ENCODE measurements at places on chromosomes 3 and 15.

- no peak for DNase-seq
Measured at GRCh38 chr3:21526461-21526860, 224.5 kb downstream of the ZNF385D start.

DNA sequence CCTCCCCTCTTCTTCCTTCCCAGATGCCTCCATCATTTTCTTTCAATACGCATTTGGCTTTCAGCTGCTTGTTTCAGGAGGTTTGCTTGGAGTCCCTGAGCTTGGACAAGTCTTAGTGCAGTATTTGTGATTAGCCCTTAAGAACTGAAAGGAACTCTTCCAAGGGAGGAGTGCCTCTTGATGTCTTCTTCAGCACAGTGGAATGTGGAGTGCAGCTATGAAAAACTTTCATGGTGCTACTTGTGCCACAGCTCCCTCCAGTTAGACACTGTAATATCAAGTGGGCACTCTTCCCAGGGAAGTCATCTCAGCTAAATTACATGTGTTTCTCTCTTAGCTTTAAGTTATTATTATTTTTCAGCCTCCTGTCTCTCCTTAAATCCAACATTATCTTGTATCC is 173.1 kb downstream of the NECTIN3 start:
- DNase-seq, result no peak

DNA sequence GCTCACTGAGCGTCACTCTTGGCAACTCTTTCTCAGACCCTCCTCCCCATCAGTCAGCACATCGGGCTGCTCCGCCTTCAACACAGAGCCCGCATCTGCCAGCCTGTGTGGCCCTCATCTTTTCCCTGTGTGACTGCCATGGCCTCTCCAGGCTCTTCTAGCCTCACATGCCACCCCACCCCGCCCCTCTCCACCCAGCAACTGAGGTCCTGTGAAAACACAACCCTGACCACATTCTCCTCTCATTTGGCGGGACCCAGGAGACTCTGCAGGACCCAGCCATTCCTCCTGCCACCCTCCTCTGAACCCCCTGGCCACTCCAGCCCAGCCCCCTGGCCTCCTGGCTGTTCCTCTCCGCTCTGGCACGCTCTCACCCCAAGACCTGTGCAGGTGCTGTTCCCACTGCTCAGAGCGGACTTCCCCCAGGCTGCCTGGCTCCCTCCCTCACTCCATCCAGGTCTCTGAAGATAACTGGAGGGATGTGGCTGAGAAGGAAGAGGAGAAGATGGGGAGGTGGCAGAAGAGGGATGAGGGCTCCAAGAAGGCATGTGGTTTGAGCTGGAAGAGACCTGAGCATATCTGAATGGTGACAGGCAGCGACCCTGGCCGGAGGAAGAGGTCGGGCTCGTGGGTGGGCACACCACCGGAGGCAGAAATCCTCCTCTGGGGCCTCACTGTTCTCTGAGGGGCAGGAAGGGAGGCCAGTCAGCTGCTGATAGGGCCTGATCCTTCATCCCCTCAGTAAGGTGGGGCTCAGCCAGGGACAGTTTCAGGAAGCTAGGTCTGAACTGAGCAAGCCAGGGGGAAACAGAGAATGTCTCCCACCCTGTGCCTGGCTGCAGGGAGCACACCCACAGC is 111.2 kb upstream of the RPL32 start:
- DNase-seq, result no peak

- DNase-seq, result no peak
Measured at GRCh38 chr3:85455561-85456200, 496.9 kb downstream of the CADM2 start.

GRCh38 chr3:182793663-182794454 is 555 bp downstream of the ATP11B start:
- peak; percentile 32 for DNase-seq

- no peak for DNase-seq
Measured at GRCh38 chr3:186427627-186428281, 65.7 kb upstream of the DGKG start.

GRCh38 chr3:101819649-101820206 is 29.6 kb upstream of the NFKBIZ start:
- no peak for DNase-seq

DNA sequence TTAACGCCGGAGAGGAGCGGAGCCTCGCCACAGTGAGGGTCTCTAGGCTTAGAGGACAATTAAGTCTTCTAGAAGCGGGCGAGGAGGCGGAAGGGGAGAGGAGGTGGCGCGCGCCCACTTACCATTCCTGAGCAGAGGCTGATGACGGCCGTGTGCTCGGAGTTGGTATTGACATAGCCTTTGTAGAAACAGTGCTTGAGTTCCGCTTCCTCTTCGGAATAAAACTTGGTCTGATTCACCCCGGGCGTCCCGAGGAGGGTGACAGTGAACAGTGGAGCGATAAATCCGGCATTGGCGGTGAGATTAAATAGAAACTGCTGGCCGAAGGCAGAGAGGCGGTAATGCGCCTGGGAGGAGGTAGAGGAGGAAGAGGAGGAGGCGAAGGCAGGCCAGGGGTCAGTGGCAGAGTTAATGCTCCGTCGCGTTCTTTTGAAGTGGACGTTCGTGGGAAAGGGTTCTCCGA is 1.3 kb downstream of the ADAMTS9 start:
- no peak for DNase-seq

DNA sequence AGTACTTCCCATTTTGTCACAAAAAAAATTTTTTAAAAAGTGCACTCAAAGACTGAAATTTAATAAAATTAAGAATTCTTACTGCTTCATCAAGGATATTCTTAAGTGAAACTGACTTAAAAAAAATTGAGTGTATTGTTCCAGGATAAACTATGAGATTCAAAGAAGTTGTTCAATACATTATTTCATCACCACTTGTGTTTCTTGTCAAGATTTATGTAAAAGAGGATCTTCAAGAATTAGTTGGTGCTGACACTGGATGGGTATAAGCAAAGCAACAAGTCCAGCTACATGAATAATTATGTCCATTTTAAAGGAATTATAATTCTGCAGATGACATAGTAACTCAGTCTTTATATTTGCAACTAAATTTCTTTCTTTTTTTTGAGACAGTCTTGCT is 4.3 kb upstream of the AP4E1 start:
- DNase-seq, result no peak

- no peak for DNase-seq
Measured at GRCh38 chr3:183892610-183893214, 8.0 kb upstream of the PARL start.

DNA sequence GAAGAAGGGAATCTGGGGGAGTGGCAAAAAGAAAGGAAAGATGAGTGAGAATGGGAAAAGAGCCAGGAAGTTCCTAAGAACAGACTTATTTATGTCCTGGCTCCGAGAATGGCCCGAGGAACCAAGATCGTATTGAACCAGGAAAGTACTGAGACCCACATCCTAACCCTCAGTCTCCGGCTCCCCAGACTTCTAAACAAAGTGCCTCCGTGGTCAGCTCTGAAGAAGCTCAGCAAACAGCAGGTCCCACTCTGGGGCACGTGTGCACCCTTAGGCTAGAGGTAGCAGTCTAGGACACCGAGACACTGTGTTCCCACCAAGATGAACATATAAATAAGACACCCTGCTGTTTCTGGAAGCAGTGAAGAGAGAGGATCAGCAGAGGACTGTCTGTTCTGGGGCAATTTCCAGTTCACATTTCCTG is 307.4 kb downstream of the NTRK3 start:
- DNase-seq, result no peak

- DNase-seq, result no peak
Measured at GRCh38 chr15:69200832-69201745, 40.7 kb downstream of the GLCE start.

DNA sequence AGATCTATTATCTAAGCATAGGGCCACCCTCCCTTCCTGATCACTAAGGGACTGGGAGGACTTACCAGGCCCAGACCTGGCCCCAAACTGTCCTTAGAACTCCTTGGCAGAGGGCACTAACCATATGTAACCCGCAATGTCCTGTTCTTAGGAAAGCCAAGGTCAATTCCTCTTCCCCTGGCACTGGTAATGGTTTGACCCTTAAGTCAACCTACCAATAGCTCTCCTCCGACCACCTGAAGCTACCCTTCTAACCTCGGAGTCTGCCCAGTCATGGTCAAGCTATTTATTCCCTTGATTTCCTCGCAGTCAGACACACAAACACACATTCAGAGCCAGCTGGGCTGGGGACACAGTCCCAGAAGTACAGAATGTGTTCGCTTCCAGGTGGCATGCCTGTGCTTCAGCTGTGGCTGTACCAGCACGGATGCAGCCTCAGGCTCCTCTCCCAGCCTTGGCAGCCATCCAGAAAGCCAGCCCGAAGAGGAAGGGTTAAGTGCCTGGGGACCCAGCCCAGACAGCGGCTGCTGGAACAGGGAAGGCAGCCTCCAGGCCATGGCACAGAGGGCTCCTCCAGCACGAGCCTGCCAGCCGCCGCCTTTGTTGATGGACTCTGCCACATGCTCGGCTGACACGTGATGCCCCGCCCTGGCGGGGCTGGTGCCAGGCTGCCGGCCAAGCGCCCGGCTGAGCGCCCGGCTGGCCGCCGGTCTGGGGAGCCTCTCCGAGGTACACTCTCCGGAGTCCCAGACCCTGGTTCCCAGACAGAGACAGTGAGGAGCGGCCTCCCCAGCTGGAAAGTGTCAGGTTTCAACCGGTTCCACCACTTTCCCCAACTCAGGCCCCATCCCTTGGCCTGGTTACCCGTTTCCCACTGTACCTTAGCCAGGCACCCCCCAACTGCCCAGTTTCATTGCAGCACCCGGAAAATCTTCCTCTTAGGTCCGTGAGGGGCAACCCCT is 5.5 kb downstream of the BMF start:
- no peak for DNase-seq

Data from activated CD4-positive, alpha-beta T cell treated with anti-CD3 and anti-CD28 coated beads, Interleukin-2, amount 50 U/mL, for 4 hours (primary cell).